ENCODE measurements at places on chromosomes 11 and 22. TPM values are rescaled to one million over a fixed set of nuclear protein-coding genes. Genes with fewer than 3 reads are reported as not detected.

EHD1 gene
- total RNA-seq: 104 TPM

RHBDD3 gene
- 66.9 TPM for total RNA-seq

GRCh38 chr11:126533560-126533959 is 178.1 kb downstream of the ST3GAL4 start:
- H3K4me1 ChIP-seq: no peaks in the 10 kb centered on the region
- no peak overlapping the region for H3K4me3 ChIP-seq
- no peak overlapping the region for H3K27ac ChIP-seq
- no peak for DNase-seq
- no peaks in the 10 kb centered on the region for H3K36me3 ChIP-seq

- no peaks in the 10 kb centered on the region for H3K36me3 ChIP-seq
- H3K4me1 ChIP-seq: no peaks in the 10 kb centered on the region
- DNase-seq: peak; percentile 64
- H3K27me3 ChIP-seq: no peaks in the 10 kb centered on the region
Measured at GRCh38 chr11:61747192-61747966, 5.1 kb upstream of the MYRF start.

GRCh38 chr11:15725246-15725645 is 610.5 kb downstream of the INSC start:
- H3K27ac ChIP-seq: peak overlapping the region; percentile 63
- peak; percentile 51 for DNase-seq
- H3K4me3 ChIP-seq: no peak overlapping the region
- no peaks in the 10 kb centered on the region for H3K27me3 ChIP-seq
- H3K36me3 ChIP-seq: no peaks in the 10 kb centered on the region
- H3K4me1 ChIP-seq: peaks cover 4% of the 10 kb centered on the region

DGCR2 gene
- total RNA-seq: 94.3 TPM

GRCh38 chr11:15829312-15829711 is 527.0 kb downstream of the SOX6 start:
- H3K4me1 ChIP-seq: no peaks in the 10 kb centered on the region
- H3K27me3 ChIP-seq: no peaks in the 10 kb centered on the region
- DNase-seq: no peak
- no peak overlapping the region for H3K4me3 ChIP-seq

GRCh38 chr11:102197670-102198139 is 87.5 kb downstream of the YAP1 start:
- DNase-seq: no peak
- H3K4me1 ChIP-seq: no peaks in the 10 kb centered on the region
- H3K27me3 ChIP-seq: no peaks in the 10 kb centered on the region
- H3K4me3 ChIP-seq: no peak overlapping the region
- H3K27ac ChIP-seq: no peak overlapping the region

DNA sequence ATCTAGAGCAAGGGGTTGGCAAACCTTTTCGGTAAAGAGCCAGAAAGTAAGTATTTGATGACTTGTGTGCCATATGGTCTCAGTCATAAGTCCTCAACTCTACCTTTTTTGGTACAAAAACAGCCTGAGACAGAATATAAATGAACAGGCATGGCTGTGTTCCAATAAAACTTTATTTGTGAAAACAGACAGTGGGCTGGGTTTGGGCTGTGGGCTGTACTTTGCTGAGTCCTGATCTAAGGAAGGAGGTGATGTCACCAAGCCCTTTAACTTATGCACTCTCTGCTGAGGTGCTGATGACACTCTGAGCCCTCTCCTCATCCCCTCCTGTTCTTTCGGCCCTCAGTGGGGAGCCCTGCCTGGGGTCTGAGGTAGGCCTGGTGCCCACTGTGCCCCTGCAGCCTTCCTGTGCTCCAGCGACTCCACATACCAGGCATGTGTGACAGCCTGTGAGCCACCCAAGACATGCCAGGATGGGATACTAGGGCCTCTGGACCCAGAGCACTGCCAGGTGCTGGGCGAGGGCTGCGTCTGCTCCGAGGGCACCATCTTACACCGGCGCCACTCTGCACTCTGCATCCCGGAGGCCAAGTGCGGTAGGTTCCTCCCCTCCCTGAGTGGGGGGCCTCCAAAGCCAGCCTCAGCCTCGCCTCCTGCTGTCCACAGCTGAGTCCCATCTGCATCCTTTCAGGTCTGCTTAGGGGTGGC is 85.9 kb upstream of the MYOD1 start:
- no peaks in the 10 kb centered on the region for H3K27me3 ChIP-seq
- H3K36me3 ChIP-seq: no peaks in the 10 kb centered on the region
- no peak overlapping the region for H3K4me3 ChIP-seq

GRCh38 chr22:49048591-49048990 is 779.1 kb downstream of the BRD1 start:
- H3K36me3 ChIP-seq: no peaks in the 10 kb centered on the region
- H3K4me1 ChIP-seq: no peaks in the 10 kb centered on the region
- no peak overlapping the region for H3K27ac ChIP-seq
- no peak overlapping the region for H3K4me3 ChIP-seq
- DNase-seq: no peak

GRCh38 chr11:126354631-126355323 is 709 bp upstream of the ST3GAL4 start:
- no peaks in the 10 kb centered on the region for H3K4me1 ChIP-seq
- DNase-seq: no peak
- H3K4me3 ChIP-seq: peak overlapping the region; percentile 70
- H3K27me3 ChIP-seq: no peaks in the 10 kb centered on the region

DNA sequence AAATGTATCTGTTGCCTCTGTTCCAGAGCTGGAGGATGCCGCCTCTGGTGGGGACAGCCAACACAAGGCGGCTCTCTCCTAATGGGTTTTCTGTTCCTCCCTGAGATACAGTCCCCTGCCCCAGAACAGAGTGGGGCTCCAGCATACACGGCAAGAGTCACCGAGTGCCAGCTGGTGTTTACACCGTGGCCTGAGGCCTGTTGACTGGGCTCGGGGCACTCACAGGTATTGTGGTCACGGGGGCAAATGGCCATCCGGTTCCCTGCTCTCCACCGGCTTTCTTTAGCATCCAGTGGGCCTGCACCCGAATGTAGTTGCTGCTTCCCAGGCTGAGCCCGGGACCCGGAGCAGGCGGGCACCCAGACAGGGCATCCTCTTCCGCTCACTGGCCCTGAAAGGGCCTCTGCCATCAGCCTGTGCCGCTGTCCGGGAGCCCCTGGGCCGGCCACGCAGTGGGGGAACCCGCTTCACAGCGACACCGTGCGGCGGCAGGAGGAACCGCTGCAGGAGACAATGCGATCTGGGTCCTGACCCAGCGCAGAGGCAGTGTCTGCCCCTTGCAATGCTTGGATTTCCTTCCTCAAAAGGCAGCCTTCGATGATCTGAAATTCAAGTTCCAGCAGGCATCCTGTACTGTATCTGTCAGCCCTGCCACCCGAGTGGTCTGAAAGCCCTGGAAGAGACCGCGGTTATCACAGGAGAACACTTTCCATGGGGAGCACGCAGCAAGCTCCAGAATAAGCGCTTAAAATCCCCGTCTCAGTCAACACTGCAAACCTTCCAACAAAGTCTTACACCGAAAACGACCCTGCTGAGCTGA is 859 bp upstream of the KRTAP5-5 start:
- no peak for DNase-seq
- H3K27me3 ChIP-seq: peaks cover 3% of the 10 kb centered on the region
- no peaks in the 10 kb centered on the region for H3K4me1 ChIP-seq
- H3K27ac ChIP-seq: no peak overlapping the region
- H3K4me3 ChIP-seq: no peak overlapping the region
- H3K36me3 ChIP-seq: no peaks in the 10 kb centered on the region

- H3K27ac ChIP-seq: no peak overlapping the region
- H3K4me1 ChIP-seq: no peaks in the 10 kb centered on the region
- no peak for DNase-seq
- no peaks in the 10 kb centered on the region for H3K36me3 ChIP-seq
Measured at GRCh38 chr22:46158283-46158682, 8.0 kb downstream of the PPARA start.

DNA sequence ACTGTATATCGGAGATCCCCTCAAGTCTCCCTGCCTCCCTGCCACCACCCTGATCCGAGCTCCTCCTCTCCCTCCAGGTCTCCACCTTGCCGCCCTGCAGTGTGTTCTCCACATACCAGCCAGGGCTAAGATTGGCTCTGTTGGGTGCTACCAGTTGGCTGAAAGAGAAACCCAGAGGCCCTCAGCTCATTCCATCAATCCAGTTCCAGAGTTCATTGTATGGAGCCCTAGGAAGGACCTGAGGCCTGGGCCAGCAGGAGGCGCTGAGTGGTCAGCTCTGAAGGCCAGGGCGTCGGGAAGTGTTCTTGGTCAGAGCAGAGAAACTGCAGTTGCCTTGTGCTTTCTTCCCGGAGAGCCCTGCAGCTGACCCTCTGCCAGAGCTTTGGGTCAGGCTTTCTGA is 2.2 kb upstream of the TOP3B start:
- no peak overlapping the region for H3K4me3 ChIP-seq
- no peak overlapping the region for H3K27ac ChIP-seq
- no peaks in the 10 kb centered on the region for H3K27me3 ChIP-seq
- peaks cover 5% of the 10 kb centered on the region for H3K4me1 ChIP-seq

APOA4 gene
- not detected for total RNA-seq

- no peak for DNase-seq
- H3K27me3 ChIP-seq: no peaks in the 10 kb centered on the region
- no peaks in the 10 kb centered on the region for H3K36me3 ChIP-seq
- H3K4me3 ChIP-seq: no peak overlapping the region
Measured at GRCh38 chr11:130165601-130166456, 6.2 kb downstream of the ST14 start.

GRCh38 chr22:31613286-31613903 is 48.6 kb downstream of the PISD start:
- H3K27ac ChIP-seq: no peak overlapping the region
- no peak overlapping the region for H3K4me3 ChIP-seq
- no peaks in the 10 kb centered on the region for H3K4me1 ChIP-seq
- DNase-seq: no peak
- no peaks in the 10 kb centered on the region for H3K36me3 ChIP-seq
- H3K27me3 ChIP-seq: no peaks in the 10 kb centered on the region

TUBGCP6 gene
- total RNA-seq: 56.3 TPM

DNA sequence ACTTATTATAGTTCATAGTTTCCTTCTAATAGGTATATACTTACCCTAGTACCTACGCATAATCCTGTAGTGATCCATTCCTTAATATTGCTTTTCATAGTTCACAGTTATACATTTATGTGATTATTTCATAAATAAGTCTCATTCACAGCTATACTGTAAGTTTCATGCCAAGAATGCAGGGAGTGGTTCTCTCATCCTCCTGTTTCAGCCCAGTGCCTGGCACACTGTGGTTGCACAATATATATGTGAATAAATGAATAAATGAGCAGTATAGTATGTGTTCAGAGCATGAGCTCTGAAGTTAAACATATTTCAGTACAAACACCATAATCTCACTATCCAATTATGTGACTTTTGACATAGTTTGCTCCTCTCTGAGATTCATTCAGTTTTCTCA is 115.8 kb downstream of the MAML2 start:
- H3K4me1 ChIP-seq: no peaks in the 10 kb centered on the region
- no peak overlapping the region for H3K4me3 ChIP-seq
- H3K36me3 ChIP-seq: no peaks in the 10 kb centered on the region
- no peak overlapping the region for H3K27ac ChIP-seq
- DNase-seq: no peak
- no peaks in the 10 kb centered on the region for H3K27me3 ChIP-seq
